ENCODE measurements at places on chromosomes 1 and 21. TPM values are rescaled to one million over a fixed set of nuclear protein-coding genes. Genes with fewer than 3 reads are reported as not detected.
A peak's percentile ranks its signal among the peaks of the same experiment; 100 is the strongest.

Gene SDC3
- 25.9 TPM for total RNA-seq

Gene RAP1GAP
- total RNA-seq = 0.26 TPM

Gene CLDN17
- not detected for total RNA-seq

Gene MROH7
- under 0.01 TPM for total RNA-seq

DNA sequence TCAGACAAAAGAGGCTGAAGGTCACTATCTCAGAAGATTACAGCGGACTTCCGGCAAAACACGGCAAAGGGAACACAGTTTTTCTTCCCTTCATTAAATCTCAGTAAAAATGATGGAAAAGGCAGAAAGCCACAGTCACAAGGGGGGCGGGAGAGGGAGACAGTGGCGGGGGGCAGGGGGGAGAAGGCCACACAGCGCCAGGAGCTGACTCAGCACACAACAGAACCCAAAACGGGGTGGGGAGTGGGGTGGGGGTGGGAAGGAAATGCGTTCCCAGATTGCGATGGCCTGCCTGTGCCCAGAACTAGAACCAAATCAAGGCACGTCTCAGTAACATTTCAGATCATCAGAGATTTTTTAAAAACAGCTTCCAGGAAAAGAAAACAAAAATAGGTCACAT lies 13.4 kb downstream of the CFAP74 start:
- no peak for DNase-seq

GRCh38 chr1:98410082-98410481 lies 251.4 kb upstream of the SNX7 start:
- no peak for DNase-seq

DNA sequence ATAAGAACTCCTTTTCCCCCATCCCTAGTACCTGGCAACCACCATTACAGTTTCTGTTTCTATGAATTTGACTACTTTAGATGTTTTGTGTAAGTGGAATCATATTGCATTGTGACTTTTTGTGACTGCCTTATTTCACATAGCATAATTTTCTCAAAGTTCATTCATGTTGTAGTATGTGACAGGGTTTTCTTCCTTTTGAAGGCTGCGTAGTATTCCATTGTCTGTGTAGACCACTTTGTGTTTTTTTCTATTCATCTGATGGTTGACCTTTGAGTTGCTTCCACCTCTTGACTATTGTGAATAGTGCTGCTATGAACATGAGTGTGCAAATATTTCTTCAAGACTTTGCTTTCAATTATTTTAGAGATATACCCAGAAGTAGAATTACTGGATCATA lies 225.8 kb upstream of the L1TD1 start:
- DNase-seq = no peak

DNA sequence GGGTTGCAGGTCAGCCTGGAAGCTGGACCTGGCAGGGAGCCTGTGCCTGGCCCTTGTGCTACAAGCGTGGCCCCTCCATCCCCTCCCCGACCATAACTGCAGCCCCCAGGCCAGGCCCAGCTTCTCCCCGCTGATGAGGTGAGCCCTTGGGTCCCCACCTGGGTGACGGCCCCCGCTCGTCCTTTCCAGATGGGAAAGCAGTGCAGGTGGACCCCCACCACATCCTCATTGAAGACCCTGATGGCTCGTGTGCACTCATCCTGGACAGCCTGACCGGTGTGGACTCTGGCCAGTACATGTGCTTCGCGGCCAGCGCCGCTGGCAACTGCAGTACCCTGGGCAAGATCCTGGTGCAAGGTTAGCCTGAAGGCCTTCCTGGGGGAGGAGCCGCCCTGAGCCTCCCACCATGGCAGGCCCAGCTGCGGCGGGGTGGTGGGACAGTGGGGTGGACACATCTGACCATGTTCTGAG lies 56.9 kb downstream of the TRIM11 start:
- no peak for DNase-seq

- no peak for DNase-seq
These were observed 79.1 kb downstream of the GABPA start for GRCh38 chr21:25813917-25814316.

GRCh38 chr1:156012051-156012817 lies 8.5 kb downstream of the SSR2 start:
- no peak for DNase-seq

- peak; percentile 71 for DNase-seq
These were observed 106.0 kb downstream of the SLC45A1 start for GRCh38 chr1:8423692-8424538.

- DNase-seq = no peak
These were observed 207.2 kb downstream of the PTGER3 start for GRCh38 chr1:70840260-70840953.

DNA sequence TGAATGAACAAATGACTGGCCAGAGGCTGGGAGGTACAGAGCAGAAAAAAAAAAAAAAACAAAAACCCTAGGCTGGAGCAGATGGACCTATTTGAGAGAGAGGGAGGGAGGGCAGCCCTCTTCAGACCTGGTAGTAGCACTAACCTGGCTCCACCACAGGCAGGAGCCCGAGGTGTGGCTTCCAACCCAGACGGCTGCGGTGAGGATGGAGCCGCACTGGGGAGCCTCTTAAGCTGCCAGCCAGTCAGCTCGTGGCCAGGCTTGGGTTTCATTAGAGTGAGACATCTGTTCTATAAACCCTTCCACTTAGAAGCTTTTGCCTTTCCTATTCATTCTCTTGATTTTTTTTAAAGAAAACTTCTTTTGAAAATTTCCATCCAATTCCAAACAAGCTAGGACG lies 16.8 kb downstream of the LGR6 start:
- no peak for DNase-seq

DNA sequence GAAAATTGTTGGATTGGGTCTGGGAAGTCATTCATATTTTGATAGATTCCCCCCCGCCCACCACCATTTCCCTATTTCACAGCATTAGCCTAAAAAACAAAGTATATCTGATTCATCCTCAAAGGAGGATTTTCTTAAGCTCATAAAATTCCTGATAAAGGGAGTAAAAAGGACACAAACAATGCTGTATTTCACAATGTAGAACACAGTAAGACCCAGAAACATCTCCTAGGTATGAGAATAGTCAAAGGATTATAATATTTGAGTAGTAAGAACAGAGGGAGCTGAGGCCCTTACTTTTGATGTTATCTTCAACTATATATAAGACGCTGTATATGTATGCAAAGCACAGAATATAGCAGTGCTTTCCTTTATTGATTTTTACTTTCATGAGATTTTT lies 225.3 kb downstream of the TGFB2 start:
- no peak for DNase-seq

GRCh38 chr1:47572731-47573430 lies 135.0 kb downstream of the FOXD2 start:
- DNase-seq = peak; percentile 42

DNA sequence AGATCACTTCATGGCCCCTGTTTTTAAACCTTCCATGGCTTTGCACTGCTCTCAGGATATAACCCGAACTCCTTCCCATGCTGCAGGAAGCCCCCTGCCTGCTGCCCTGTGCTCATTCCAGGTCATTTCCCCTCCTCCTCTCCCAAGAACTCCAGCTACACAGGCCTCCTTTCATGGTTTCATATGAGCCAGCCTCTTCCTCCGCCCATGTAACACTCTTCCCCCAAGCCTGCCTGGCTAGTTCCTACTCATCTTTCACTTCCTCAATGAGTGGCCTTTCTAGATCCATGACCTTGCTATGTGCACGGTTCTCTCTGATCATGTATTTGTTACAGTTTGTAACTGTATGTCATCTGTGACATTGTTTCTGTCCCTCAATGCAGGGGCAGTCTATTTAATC lies 3.1 kb upstream of the NCF2 start:
- no peak for DNase-seq

GRCh38 chr1:109959974-109960744 lies 24.4 kb upstream of the AHCYL1 start:
- peak; percentile 80 for DNase-seq
